HCEC 1CT (cell line): ENCODE measurements at places on chromosomes 3 and 15.

GRCh38 chr3:69568951-69569350 lies 170.3 kb upstream of the MITF start:
- DNase-seq: no peak

- no peak for DNase-seq
Observed at GRCh38 chr3:167631471-167631870, 22.3 kb downstream of the WDR49 start.

DNA sequence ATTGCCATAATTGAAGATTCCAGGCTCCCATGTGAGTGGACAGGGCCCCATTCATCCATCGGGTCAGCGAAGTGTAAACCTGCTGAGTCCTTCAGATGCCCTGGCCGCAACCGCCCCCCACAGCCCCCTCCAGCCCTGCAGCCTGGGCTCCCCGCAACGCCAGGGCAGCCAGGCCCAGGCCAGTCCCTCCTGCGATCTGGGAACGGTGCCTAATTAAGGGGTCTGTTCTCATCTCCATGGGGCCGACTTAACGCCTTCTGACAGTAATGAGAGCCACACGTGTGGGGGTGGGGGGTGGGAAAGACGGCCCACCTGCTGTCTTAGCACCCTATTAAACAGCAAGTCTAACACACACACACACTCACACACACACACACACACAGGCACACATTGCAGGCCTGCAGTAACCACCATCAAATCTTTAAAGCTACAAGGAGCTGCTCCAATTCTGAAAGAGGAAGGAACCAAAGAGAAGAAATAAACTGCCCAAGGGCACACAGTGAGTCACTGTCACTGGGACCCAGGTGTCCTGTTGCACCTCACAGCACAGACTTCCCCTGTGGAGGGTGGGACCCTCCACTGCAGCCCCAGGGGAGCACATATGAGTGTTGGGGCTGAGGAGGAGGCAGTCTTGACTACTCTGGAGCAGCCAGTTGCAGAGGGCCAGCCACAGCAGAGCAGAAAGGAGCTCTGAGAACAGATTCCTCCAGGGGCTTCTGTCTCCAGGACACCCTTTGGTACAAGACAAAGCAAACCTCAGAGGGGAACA lies 31.8 kb upstream of the HES1 start:
- no peak for DNase-seq

GRCh38 chr15:48806151-48806550 lies 4.7 kb downstream of the CEP152 start:
- DNase-seq: no peak
